Fibroblast of skin of right quadriceps (primary cell): ENCODE measurements at places on chromosomes 12 and 14.

- DNase-seq = peak; percentile 82
Measured at GRCh38 chr12:121942145-121942718, 23.8 kb downstream of the CFAP251 start.

DNA sequence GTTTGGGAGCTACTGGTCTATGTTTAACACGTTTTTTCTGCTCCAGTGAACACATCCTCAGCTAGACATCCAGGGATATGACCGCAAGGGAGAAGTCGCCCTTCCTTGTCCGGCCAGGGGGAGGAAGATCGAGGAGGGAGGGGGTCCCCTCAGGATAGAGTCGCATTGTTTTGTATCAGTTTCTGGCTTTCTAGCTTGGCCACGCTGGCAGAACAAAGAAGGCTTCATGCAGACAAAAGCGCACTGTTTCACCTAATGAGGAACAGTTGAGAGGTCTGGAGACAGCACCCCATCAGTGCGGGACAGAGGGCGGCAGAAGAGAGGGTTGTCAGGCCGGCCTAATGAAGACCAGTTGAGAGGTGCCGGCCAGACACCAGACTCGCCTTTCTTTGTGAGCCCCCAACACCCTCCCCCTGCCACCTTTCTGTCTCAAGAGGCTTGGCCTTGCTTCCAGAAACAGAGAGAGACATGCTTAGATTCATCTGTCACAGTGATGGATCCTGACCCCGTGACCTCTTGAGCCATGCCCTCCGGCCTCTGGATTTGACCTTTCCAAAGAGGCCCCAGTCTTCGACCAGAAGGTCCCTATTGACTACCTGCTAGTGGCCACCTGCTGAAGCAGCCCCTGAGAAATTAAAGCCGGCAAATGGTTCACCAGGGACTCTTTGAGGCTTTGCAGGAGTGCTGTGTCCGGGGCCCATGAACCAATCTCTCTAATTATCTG, 254.7 kb upstream of the TBX3 start:
- no peak for DNase-seq

DNA sequence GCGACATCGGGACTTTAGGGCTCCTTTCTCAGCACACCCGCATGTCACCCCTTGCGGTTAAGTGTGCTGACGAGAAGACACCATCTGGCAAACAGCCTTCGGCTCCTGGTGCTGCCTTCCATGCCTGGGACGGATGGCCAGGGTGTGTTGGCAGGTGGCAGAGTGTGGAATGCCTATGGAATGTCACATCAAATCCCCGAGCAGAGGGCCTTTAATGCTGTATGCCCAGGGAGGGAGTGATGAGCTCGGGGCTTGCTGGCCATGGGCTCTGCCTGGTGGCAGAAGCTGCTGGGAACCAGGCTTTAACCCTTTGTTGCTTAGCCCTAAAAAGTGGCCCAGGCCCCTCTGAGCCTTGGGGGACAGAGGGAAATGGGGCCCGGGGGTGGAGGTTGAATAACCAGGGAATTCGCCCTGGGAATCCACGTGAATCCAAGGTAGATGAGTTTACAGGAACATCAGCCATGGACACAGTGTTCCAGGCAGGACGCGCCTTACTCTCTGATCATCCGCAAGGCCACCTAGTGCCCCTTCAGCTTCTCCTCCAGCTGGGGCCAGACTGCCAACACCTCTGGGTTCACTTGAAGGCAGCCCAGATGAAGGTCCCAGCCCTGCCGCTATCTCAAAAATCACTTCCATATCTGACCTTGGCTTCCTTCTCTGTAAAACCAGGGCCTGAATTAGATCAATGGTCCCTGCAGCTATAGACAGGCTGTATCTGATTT, 17.4 kb downstream of the FAM181A start:
- no peak for DNase-seq

DNA sequence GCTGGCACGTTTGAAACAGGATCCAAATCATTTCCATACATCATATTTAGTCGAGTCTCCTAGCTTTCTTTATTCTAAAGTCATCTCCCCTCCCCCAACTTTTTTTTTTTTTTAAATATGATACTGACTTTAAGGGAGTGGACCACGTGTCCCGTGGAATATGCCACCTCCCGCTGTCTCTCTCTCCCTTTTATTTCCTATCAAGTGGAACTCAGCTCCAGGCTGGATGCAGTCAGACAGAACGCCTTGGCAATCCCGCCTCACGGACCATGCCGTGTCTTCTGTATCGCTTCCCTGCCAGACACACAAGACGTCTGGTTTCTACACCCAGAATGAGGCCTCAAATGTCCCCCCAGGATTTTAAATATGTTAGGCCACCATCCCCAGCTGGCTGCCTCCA, 21.2 kb downstream of the BCL7A start:
- no peak for DNase-seq

- peak; percentile 81 for DNase-seq
Measured at GRCh38 chr12:59593761-59594160, 2.1 kb upstream of the SLC16A7 start.

DNA sequence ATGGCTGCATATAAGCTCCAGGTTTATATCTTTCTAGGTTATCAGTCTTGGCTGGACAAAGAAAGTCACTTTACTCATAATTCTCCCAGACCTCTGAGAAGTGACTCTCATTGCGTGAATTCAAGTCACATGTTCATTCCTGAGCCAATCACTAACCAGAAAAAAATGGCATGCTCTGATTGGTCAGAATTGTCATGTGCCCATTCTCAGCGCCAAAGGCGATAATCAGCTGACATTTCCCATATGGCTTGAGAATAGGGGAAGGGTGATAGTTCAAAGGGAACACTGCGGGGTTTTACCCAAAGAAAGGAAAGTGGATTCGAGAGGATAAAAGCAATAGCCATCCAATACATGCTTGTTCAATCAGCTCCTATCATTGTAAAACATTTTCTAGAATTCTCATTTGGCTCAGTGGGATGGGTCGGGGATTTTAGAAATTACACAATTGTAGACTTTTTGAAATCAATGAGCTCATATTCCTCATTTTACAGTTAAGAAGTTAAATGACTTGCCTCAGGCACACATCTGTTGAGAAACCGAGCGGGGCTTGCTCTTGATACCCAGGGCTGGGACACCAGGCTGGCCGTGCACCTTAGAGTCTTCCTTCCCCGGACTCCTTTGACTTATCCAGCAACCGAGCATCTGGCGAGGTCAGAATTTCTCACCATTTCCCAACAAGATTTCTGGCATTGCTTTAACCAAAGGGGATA, 454.0 kb upstream of the TBX3 start:
- no peak for DNase-seq

GRCh38 chr12:121568518-121568917, 12.3 kb downstream of the KDM2B start:
- DNase-seq = no peak

DNA sequence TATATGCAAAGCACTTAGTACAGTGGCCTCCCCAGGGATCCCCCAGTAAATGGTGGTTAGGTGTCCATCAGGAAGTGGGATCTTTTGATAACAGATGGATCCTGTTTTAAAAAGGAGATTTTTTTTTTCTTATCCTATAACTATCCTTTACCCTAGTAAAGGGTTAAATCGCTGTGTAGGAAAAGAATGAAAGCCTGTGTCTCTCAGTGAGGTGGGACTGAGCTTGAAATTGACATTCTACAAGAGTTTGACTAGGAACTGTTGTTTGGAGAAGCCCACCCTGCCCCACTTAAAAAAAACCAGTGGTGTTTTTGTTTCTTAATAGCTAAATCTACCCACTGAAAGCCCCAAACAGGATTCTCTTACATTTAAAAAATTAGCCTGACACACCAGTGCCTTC, 112.2 kb upstream of the EGLN3 start:
- DNase-seq = no peak

GRCh38 chr12:109758426-109759420, 45.1 kb downstream of the FAM222A start:
- DNase-seq = no peak

DNA sequence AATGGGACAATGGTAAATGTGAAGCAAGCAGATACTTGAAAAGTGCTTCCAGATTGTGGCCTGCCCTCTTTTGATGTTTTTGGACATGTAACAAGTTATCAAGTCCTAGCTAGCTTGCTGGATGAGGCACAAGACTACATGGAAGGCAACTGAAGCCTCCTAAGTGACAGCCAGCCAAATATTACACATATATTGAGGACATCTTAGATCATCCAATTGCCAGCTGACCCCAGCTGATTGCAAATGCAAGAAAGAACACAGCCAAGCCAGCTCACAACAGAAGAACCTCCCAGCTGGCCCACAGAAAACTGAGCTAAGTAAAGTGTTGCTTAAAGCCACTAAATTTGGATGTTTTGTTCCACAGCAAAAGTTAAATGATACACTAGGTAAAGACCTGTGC, 156.9 kb downstream of the SRGAP1 start:
- DNase-seq = no peak

- DNase-seq = no peak
Measured at GRCh38 chr12:69243099-69244084, 4.0 kb downstream of the CPSF6 start.

- no peak for DNase-seq
Measured at GRCh38 chr12:10021342-10021741, 9.1 kb upstream of the CLEC9A start.

- DNase-seq = peak; percentile 81
Measured at GRCh38 chr12:20006871-20007730, 361.2 kb upstream of the PDE3A start.

GRCh38 chr12:39402922-39403321, 40.0 kb downstream of the KIF21A start:
- no peak for DNase-seq

GRCh38 chr12:210277-211141, 3.4 kb downstream of the SLC6A12 start:
- no peak for DNase-seq

DNA sequence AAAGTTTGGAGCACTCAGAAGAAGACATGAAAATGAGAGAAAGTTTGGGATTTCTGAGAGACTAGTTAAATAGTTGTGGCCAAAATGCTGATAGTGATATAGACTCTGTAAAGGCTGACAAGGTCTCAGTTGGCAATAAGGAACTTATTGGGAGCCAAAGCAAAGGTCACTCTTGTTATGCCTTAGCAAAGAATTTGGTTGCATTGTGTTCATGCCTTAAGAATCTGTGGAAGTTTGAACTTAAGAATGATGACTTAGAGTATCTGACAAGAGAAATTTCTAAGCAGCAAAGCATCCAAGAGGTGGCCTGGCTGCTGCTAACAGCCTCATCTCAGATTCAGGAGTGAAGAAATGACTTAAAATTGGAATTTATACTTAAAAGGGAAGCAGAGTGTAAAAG, 113.8 kb downstream of the PIK3C2G start:
- peak; percentile 5 for DNase-seq

DNA sequence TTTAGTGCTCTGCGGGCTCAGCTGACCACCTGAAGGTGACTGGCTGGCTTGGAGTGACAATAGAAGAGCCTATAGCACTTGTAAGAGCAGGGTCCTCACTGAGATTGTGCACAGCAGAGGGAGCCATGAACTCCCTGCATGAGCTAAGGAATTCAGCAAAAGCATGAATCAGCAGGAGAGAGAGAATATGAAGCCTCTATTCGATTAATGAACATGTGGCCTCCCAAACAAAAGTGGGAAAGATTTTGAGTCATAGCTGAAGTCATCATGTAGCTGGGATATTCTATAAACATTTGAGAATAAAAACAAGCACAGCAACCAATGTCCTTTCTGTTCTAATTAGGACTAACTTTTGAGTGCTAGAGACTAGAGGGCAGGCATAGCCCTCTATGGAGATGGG, 626.6 kb downstream of the DIO2 start:
- peak; percentile 91 for DNase-seq

GRCh38 chr12:42684802-42685071, 95.2 kb upstream of the PRICKLE1 start:
- no peak for DNase-seq

- peak; percentile 63 for DNase-seq
Measured at GRCh38 chr12:93868771-93869170, 191.6 kb downstream of the CRADD start.

DNA sequence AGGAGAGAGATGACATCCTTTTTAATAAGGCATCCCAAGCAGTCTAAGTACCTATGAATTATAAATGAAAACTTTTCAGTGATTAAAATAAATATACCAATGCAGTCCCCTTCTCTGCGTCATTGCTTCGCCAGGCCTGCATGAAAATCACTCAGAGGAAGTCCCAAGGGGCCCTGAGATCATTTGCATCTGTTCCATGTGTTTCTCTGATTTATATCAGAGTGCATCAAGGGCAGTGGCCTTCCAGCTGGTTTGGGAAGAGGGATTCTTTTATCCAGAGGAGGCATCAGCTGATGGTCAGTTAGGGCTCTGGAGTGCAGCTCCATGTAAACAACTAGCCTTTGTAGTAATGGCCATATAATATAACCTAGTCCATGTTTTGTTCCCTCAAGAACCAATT, 210.1 kb downstream of the RGS6 start:
- no peak for DNase-seq

DNA sequence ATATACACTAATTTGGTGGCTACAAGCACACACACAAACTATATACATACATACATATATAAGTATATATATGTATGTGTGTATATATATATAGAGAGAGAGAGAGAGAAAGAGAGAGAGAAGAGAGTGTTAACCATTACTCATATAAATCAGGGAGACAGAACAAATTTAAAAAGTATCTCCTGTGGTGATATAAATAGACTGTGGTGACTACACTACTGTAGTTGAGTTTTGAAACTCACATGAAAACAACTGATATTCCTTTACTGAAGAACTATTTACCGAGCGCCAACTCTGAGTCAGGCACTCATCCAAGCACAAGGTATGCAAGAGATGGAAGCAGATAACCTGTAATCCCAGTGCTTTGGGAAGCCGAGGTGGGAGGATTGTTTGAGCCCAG, 67.3 kb upstream of the ANO6 start:
- no peak for DNase-seq

DNA sequence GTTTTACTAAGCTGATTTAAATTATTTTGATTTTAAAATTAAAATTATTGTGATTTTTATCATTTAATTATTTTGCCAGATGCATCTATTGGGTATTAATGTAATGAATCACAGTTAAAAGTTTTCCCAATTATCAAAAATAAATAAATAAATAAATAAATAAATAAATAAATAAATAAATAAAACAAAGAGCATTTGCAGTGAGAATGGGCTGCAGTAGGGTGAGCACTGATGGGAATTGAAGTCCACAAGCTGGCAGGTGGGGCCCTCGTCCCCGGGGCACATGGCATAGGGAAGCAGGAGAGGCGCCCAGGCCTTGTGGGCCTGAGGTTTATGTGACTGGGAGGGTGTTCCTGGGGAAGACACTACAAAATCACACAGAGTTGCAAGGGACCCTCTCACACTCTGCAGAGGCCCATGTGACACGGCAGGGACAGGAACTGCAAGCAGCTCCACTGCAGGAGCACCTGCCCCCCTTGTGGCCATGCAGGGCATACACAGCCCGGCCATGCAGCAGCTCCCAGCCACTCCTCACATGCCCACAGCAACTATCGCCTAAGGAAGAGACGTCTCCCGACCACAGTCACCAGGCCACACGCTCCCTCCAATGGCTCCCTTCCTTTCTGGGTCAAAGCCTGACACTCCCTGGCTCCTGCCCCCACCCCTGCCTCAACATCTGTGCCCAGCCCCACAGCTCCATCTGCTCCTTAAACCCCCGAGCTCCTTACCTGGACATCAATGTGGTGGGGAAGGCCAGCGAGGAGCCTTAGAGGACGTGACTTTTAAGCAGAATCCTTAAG, 256.3 kb upstream of the SFSWAP start:
- peak; percentile 8 for DNase-seq
